Foreskin melanocyte (primary cell): ENCODE measurements at places on chromosomes 11 and 22.

DNA sequence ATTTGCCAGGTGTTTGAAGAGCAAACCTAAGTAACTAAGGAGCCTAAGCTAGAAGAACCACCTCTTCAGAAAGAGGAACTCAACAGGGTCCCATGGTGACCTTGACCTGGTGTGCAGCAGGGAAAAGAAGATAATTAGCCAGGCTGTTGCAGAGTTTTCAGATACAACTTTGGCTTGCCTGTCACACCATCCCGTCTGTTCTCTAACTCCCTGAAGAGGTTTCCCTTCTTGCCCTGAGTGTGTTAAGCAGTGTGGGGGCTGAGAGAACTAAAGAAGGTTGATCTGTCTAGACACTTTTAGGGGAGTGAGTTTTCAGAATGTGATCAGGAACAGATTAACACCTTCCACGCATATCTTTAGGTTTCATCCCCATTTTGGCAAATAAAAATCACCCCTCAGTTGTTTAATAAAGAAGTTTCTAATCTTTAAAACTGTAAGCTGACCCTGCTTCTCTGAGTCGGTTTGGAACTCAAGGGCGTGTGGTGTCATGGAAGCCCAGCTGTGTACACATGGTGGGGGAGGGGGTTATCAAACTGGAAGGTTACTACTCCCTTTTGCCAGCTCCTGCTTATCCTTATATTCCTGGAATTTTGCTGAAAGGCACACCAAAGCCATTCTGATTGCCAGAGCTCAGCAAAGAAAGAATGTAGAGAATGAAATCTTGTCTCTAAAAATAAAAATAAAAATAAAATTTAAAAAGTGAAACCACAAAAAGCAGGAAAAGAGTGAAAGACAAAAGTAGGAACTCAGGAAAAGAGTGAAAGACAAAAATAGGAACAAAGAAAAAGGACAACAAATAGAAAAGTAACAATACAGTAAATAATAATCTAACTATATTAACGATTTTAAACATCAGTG is 70.2 kb downstream of the DBX1 start:
- no peak for DNase-seq

GRCh38 chr11:78419327-78419726 is 1.7 kb upstream of the GAB2 start:
- no peak for DNase-seq

GRCh38 chr11:116388146-116388545 is 384.6 kb downstream of the BUD13 start:
- no peak for DNase-seq

GRCh38 chr22:48715511-48715910 is 1112.2 kb downstream of the BRD1 start:
- DNase-seq = no peak

DNA sequence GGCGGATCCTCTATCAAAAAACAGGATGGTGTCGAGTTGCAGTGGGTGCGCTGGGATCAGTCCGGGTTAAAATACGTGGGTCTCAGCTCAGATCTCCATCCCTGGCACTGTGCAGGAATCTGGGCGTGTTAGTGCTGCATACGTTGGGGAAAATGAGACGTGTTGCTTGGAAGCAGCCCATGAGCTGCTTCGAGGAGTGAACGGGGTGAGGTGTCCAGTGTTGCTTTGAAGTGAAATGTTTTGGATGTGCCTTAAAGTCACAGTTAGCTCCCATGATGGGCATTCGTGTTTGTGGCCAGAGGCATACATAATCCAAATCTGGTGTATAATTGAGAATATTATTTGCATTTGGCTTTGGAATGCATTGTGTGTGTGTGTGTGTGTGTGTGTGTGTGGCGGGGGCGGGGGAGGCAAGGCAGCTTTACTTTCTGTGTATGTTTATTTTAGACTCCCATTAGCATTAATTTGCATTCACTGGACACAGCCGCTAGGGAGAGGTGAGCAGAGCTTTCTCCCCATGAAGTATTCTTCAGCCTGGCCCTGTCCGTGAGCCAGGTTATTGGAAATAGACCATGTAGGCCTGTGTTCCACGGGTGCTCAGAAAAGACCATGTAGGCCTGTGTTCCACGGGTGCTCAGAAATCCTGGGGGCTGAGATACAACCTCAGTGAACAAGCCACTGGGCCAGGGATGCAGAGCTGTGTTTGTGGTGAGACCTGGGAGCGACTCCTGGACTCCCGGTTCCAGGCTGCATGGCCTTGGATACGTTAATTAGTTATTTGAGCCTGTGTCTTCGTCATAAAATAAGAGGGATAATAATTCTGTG is 134.6 kb downstream of the ST3GAL4 start:
- no peak for DNase-seq

- DNase-seq = no peak
Observed at GRCh38 chr11:14622223-14622954, 21.2 kb upstream of the PDE3B start.

DNA sequence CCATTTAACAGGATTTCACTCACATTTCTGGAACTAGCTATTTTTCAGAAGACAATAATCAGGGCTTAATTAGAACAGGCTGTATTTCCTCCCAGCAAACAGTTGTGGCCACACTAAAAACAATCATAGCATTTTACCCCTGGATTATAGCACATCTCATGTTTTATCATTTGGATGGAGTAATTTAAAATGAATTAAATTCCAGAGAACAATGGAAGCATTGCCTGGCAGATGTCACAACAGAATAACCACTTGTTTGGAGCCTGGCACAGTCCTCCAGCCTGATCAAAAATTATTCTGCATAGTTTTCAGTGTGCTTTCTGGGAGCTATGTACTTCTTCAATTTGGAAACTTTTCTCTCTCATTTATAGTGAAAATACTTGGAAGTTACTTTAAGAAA is 9.2 kb downstream of the PRSS23 start:
- peak; percentile 82 for DNase-seq

DNA sequence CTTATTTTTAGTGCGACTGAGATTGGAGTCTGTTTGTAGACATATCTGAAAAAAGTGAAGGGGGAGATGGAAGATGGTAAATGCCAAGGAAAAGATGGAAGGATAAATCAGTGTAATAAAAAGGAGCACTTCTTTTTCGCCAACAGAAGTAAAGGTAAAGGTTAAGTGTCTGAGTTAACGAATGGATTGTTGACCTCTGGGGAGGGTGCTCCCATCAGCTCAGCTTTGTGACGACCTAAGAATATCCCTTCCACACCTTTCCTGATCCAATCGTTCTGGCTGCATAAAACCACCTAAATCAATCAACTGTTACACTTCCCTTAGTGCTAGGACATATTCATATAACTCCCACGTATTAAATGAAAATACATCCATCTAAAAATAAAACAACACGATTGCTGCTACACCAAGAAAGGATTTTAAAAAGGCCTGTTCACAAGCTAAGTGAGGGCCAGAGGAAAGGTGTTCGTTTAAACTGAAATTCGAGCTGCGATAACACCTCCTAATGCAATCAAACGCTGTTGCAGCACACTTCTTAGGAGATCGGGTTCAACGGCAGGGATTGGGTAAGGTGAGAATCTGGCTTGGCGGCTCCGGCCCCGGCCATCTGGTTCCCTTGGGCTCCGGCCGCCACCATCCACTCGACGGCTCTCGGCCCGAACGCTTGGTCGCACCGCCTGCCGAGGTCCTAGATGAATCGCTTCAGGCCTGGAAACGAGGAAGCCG is 658 bp downstream of the C11orf71 start:
- DNase-seq = no peak

DNA sequence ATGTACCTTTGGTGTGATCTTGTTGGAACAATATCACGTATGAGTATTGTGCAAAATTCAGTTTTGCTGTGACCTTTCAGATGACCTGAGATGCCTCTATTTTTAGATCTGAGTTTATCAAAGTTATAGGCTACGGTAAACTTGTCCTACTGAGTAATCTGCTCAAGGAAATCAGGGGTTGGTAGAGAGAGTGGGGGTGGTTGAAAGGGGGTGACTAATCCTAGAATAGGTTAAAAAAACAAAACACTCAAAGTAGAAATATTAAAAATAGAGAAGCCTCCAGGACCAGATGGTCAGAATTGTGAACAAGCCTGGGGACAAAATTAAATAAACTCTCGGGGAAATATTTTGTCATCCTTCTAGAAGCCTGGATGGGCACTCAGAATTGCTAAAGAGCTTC is 59.9 kb upstream of the C11orf87 start:
- no peak for DNase-seq

- no peak for DNase-seq
Observed at GRCh38 chr11:65404210-65404609, 17.8 kb downstream of the FRMD8 start.

DNA sequence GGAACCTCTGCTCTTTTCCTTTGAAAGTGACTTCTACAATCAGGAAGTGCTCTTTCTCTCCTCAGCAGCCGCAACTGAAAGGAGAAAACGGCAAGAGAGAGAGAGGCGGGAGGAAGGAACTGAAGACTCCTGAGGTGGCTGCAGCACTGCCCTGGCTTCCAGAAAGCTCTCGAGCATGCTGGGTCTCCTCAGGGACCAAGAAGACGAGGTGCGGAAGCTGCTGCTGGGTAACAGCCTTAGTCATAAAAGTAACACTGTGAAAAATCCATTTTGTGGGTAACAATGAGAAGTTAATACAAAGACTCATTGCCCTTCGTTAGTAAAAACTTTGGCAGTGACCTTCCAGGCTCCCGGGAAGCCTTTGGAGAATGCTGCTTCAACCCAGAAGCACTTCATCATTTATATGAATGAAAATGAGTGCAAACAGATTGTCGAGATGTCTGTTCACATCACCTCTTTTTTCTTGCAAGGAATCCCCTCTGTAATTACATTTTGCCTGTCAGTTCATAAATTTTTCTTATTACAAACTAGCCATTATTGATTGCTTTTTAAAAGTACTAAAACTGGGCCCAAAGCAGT is 473.4 kb downstream of the SOX6 start:
- DNase-seq = no peak

GRCh38 chr22:31614781-31615490 is 47.1 kb downstream of the PISD start:
- DNase-seq = no peak

DNA sequence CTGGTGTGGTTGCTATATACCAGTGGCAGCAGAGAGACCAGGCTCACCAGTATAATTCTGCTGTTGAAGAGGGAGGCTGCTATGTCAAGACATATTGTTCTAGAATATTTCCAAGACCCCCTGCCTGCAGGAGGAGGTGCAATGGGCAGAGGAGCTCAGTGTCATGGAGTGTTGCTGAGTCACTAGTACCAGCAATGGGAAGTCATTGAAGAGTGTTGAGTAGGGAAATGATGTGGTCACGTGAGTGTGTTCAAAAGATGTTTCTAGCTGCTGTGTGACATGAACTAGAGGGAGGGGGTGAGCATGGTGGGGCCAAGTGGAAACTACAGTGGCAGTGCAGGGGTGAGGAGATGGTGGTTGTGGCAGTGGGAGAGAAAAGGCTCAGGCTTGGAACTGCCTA is 76.3 kb upstream of the BIRC3 start:
- no peak for DNase-seq

- DNase-seq = peak; percentile 48
Observed at GRCh38 chr22:30605449-30606110, 1.4 kb upstream of the TCN2 start.

GRCh38 chr11:4060182-4060923 is 34.2 kb upstream of the RRM1 start:
- no peak for DNase-seq

GRCh38 chr11:2295971-2296912 is 5.5 kb downstream of the C11orf21 start:
- DNase-seq = no peak

- no peak for DNase-seq
Observed at GRCh38 chr11:114284021-114284420, 12.2 kb upstream of the NNMT start.

DNA sequence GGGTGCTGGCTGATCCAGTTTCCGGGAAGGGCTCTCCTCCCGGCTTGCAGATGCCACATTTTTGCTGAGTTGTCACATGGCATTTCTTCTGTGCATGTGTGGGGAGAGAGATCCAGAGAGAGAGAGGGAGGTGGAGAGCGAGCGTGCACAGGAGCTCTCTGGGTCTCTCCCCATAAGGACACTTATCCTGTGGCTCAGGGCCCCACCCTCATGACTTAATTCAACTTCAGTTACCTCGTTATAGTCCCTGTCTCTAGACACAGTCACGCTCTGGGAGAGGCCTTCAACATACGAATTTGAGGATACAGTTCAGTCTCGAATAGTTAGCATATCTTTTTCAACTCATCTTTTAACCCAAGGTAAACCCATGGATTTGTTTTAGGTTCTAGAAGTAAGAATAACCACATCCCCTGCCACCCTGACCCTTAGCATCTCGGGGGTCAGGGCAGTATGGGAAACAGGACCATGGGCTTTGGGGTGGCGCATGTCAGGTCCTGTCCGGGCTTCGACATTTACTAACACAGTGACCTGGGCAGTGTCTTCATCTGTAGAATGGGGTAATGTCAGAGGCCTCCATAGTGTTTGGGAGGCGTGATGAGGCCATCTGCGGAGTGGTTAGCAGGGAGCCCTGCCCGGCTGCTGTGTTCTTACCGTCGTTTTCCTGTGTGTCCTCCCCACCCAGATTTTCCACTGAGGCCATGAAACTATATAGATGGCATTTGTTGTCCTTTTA is 46.9 kb downstream of the TBC1D22A start:
- no peak for DNase-seq

DNA sequence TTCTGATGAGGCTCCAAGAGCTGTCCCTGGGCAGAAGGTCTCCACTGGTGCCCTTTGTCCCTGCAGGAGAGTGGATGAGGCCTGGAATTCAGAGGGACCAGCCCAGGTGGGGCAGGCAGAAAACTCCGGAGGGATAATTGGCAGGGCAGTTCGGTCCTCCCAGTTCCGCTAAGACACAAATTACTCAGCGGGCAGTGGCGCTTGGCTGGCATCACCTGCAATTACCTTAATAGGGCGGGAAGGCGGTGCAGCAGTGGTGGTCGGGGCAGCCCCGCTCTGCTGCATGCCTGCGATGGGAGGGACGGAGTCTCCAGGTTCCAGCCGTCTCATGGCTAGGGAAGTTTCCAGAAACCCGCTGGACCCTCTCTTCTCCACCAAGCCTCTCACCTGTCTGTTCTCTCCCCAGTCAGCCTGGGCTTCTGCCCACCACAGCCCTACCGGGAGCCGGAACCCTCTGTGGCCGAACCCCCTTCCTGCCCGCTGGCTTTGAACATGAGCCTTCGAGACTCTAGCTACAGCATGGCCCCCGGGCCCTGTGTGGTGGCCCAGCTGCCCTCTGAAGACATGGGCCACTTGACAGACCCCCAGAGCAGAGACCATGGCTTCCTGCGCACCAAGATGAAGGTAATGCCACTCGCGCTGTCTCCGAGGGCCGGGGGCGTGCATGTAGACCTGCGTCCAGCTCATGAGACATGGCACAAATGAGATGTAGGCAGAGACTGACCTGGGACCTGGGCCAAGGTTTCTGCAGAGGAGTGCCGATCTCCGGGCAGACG is 7.0 kb downstream of the OVOL1 start:
- DNase-seq = no peak

GRCh38 chr11:2960139-2960538 is 30.9 kb upstream of the PHLDA2 start:
- no peak for DNase-seq

DNA sequence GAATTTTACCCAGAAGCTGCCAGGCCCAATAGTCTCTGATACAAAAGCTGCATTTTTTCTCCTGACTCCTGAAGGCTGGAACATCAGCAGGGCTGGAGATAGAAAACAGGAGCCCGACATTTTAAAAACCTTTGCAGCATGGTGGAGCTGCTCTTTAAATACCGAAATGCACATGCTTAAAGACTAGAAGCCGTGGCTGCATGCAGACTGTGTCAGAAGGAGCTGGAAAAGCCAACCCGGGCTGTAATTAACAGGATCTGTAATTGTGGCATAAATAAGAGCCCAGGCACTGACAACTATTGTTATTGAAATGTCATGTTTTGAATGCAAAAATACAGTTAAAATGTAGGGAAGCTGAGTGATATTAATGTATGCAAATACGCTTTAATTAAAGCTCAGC is 304.9 kb upstream of the PLET1 start:
- no peak for DNase-seq
